ENCODE measurements at places on chromosomes 12 and 14.
A peak's percentile ranks its signal among the peaks of the same experiment; 100 is the strongest.

- no peak for DNase-seq
Observed at GRCh38 chr14:32733015-32733414, 205.7 kb upstream of the NPAS3 start.

GRCh38 chr14:60164712-60165546 lies at the start of gene DHRS7:
DHRS7 (minus strand) TSS chr14:60165398; CDS start chr14:60165309, 89 bp downstream.
- DNase-seq = peak; percentile 85

- DNase-seq = no peak
Observed at GRCh38 chr14:93905623-93906022, 21.5 kb upstream of the FAM181A start.

DNA sequence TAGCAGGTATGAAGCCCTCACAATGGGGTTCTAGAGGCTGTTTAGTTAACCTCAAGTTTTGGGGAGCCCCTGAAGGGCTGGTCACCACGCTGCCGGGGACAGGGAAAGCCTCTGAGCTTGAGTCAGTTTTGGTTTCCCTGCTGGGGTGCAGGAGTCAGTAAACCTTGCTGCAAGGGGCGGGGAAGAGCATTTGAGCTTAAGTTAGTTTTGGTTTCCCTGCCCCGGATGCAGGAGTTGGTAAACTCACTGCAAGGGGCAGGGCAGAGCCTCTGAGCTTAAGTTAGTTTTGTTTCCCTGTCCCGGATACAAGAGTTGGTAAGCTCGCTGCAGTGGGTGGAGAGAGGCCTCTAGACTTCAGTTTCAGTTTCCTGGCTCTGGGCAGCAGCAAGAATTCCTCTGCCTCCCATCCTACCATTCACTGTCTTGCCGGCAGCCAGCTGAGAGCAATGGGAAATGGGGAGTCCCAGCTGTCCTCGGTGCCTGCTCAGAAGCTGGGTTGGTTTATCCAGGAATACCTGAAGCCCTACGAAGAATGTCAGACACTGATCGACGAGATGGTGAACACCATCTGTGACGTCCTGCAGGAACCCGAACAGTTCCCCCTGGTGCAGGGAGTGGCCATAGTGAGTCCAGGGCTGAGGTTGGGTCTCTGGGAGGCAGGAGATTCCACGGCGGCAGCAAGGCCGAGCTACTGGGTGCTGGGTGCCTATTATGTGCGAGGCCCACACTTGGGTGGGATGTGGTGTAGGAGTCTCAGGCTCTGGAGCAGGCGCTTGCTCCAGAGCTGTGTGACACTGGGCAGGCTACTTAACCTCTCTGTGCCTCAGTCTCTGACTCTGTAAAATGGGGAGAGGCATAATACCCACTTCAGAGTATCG lies at the start of gene OAS2:
Gene OAS2, plus strand, starts transcription at position 357 of the 878 bp plus-strand sequence. Its CDS starts 90 bp downstream, at position 447.
- peak; percentile 71 for DNase-seq

GRCh38 chr14:71662291-71662790 lies 269.9 kb upstream of the RGS6 start:
- DNase-seq = no peak

- no peak for DNase-seq
Observed at GRCh38 chr14:52026901-52027300, 37.6 kb downstream of the RTRAF start.

GRCh38 chr12:53805067-53805466 lies 53.3 kb upstream of the CISTR start:
- DNase-seq = peak; percentile 67

DNA sequence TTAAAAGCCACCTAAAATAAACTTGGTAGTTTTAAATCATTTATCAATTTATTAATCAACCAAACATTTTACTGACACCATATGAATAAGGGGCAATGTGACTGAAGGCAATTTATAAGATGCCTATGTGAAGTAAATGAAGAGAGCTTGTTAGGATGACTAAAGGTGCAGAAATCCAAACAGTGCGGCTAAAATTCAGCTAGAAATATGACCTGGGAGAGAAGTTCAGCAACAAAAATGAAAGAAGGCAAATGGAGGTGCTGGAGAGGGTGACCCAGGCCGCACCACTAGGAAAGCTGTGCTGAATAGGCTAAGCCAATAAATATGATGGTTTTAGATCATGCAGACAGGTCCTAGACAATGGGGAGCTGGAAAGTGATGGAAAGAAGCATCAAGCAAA lies 403.7 kb downstream of the BTG1 start:
- DNase-seq = peak; percentile 26

- DNase-seq = no peak
Observed at GRCh38 chr12:42422785-42423184, 96.8 kb downstream of the PPHLN1 start.

- no peak for DNase-seq
Observed at GRCh38 chr12:95484524-95484923, 10.6 kb downstream of the METAP2 start.

GRCh38 chr12:43760396-43760795 lies 1.6 kb downstream of the IRAK4 start:
- DNase-seq = no peak

DNA sequence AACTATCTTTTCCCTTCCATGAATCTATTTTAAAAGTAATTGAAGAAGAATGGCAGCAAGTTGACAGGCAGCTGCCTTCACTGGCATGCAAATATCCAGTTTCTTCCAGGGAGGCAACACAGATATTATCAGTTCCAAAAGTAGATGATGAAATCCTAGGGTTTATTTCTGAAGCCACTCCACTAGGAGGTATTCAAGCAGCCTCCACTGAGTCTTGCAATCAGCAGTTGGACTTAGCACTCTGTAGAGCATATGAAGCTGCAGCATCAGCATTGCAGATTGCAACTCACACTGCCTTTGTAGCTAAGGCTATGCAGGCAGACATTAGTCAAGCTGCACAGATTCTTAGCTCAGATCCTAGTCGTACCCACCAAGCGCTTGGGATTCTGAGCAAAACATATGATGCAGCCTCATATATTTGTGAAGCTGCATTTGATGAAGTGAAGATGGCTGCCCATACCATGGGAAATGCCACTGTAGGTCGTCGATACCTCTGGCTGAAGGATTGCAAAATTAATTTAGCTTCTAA lies 18.4 kb downstream of the TMPO start:
- DNase-seq = no peak

DNA sequence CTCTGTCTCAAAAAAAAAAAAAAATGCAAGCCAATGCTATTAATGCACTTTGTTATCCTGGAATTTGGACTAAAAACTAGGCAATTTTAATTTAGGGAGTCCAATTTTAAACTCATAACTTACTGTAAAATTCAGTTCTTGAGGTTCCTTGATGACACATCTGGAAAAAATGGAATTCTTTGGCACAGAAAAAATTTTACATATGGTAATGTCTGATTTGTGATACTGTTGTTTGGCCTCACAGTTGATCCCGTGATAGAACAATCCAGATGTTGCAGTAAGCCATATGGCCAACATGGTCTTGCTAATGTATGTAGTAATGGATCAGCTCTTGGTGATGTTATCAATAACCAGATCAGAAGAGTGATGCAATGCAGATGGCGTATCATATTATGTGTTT lies 1089.8 kb downstream of the FLRT2 start:
- no peak for DNase-seq

DNA sequence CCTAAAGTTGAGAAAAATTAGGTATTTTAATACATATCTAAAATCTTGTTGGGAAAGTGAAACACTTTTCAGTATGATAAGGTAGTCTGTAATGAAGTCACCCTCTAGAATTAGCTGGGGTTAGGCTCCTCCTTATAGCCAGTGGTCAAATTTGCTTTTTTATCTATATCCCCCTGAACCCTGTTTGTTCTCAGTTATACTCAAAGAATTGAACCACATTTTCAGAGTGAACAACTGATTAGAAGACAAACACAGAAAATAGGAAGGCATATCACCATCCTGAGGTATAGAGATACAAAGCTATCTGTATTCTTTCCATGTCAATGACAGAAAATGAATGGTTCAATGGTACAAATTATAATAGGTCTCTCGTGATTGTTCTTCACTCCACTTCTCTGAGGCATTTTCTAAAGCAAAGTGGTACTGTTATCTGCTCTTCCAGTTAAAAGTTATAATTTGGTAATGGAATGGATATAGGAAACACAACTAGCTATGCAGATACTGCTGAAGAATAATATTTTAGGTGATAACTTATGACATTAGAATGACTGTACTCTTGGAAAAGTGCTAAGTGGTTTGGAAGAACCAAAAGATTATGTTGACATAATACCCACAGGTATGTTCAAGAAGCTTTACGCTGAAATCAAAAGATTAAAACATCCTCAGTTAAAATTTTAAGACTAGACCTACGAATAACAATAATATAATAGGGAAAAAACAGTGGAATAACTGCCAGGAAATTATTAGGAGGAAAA lies 27.6 kb downstream of the WASHC3 start:
- no peak for DNase-seq

DNA sequence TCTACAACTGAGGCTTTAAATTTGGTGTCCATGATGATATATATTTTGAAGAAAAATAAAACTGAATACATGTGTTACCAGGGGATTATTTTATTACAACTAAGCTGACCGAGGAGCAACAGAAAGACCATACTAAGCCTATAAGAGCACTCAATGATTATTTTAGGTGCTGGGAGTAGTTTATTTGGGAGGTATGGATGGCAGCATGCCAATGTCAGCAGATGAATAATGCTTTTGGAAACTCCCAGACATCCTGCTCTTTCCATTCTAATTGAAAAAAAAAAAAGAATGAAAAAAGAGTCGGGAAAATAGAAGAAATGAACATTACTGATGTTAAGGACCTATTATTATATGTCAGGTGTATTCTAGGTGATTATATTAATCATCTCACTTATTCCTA lies 441.2 kb downstream of the BTG1 start:
- DNase-seq = peak; percentile 67

All from foreskin fibroblast (primary cell).